GM23338 (cell line): ENCODE measurements at places on chromosomes 5 and 9.

DNA sequence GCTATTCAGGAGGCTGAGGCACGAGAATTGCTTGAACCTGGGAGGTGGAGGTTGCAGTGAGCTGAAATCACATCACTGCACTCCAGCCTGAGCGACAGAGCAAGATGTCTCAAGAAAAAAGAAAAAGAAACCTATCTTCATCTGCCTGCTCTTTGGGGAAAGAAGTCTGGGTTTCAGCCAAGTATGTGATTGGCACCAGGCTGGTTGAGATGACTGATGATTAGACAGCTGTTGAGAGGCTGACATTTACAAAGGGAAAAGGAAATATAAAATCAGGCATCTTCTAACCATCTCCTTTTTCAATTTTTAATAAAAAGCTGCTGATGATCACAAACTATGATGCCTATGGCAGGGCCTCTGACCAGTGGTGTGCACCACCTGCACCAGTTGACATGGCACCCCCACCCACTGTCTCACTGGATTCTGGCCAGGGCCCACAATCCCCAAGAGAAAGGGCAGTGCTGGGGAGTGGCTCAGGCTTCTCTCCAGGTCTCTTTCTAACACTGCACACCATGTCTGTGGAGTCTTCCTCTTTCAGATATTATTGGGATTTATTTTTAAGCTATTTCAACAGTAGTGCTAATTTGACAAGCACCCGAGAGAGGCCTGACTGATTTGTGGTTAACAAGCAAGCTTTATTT lies 17.2 kb upstream of the C5orf15 start:
- no peak for DNase-seq

DNA sequence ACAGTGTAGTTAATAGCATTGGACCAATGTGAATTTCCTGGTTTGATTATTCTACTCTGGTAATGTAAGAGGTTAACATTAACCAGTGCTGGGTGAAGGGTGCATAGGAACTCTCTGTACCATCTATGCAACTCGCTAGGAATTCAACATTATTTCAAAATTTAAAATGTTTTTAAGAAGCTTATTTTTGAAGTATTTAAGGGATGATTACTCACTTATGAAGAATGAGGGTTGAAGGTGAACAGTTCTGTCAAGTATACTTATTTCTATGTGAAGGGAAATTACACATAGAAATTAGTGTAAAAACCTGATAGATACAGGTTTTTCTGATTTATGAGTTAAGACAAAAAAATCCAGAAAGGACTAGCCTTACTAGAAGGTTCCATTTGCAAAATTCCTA lies 165.8 kb downstream of the INSYN2B start:
- no peak for DNase-seq

GRCh38 chr9:112858625-112859147 lies 32.0 kb downstream of the SLC46A2 start:
- DNase-seq: no peak

- DNase-seq: no peak
Measured at GRCh38 chr9:129586685-129587084, 34.2 kb downstream of the C9orf50 start.

DNA sequence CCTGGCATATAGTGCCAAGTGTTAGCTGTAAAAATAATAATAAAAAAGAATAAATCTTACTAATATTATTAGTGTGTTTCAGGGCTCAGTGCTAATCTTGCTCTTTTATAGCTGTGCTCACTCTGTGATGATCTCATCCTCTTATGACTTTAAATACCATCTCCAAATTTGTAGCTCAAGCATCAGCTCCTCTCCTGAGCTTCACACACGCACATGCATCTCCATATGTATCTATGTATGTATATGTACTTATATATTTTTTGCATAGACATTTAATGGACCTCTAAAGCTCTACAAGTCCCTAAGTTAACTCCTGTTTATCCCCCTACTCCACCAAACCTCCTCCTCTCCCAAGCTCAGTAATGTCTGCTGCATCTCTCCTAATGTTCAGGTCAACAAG lies 170.8 kb upstream of the NR3C1 start:
- no peak for DNase-seq

GRCh38 chr9:103721056-103721455 lies 373.1 kb upstream of the SMC2 start:
- DNase-seq: no peak

DNA sequence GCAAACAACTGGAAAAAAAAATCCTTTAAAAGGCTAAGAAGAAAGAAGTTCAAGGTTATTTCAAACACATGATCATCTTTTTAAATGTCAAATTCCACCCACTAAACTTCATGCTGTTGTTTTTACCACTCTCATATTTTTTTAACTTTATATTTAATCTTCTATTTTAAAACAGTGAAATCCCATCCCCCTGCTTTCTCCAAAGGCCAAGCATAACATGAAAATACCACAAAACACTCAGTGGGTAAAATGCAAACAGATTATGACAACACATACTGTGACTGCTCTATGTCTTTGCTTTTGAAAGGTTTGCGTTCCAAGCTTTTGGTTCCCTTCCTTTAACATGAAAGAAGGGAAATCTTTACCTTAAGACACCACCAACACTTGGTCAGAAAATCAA lies 127.6 kb downstream of the SNCAIP start:
- DNase-seq: no peak

- DNase-seq: no peak
Measured at GRCh38 chr9:28502189-28502588, 928.9 kb upstream of the C9orf72 start.

DNA sequence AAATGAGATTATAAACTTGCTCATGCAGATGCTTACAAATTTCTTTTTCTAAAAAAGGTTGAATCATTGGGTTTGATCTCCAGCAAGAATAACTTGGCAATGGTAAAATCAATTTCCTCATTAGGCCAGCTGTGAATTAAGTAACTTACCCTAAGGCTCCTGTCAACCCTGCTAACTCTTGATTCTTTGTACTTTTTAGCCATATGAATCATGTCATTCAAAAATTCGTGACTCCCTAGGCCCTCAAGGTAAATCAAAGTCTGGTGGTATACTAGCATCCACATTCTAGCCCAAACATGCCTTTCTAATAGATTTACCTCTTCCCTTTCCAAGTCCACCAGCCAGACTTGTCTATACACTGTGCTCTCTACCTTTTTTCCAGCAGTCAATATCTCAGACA lies 420.8 kb upstream of the BRINP1 start:
- no peak for DNase-seq

GRCh38 chr5:102561894-102562760 lies 63.3 kb upstream of the SLCO6A1 start:
- DNase-seq: peak; percentile 91

DNA sequence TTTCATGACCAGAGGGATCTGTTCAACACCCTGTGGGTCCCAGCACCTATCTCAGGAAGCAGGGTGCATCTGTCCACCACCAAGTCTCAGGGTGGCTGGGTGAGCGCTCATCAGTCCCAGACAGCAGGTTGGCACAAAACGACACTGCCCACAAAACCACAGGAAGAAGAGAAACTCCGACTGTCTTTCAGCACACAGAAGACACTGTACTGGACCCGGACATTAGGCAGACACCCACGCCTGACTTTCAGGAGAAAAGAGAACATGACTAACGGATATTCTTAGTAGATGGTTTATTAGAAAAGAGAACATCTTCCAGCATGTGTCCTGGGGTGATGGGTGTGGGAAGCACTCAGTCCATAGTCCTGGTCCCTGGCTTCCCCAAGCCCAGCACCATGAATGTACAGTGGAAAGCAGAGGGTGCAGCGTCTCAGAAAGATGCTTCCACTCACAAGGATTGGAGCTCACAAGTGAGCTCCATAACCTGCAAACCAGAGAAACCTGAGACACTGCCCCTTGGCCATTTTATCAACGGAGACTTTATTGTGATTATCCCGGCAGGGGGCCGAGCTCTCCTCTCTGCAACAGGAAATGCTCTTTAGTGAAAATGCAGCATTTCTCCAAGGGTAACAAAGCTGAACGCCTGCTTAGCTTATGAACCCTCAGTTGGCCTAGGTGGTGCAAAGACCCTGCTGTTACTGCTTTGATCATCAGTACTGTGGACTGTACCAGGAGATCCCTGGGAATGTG lies 35.8 kb upstream of the LCP2 start:
- peak; percentile 85 for DNase-seq

GRCh38 chr9:38000332-38000731 lies 68.7 kb downstream of the SHB start:
- peak; percentile 63 for DNase-seq

- DNase-seq: no peak
Measured at GRCh38 chr5:143063175-143063970, 293.2 kb downstream of the ARHGAP26 start.

DNA sequence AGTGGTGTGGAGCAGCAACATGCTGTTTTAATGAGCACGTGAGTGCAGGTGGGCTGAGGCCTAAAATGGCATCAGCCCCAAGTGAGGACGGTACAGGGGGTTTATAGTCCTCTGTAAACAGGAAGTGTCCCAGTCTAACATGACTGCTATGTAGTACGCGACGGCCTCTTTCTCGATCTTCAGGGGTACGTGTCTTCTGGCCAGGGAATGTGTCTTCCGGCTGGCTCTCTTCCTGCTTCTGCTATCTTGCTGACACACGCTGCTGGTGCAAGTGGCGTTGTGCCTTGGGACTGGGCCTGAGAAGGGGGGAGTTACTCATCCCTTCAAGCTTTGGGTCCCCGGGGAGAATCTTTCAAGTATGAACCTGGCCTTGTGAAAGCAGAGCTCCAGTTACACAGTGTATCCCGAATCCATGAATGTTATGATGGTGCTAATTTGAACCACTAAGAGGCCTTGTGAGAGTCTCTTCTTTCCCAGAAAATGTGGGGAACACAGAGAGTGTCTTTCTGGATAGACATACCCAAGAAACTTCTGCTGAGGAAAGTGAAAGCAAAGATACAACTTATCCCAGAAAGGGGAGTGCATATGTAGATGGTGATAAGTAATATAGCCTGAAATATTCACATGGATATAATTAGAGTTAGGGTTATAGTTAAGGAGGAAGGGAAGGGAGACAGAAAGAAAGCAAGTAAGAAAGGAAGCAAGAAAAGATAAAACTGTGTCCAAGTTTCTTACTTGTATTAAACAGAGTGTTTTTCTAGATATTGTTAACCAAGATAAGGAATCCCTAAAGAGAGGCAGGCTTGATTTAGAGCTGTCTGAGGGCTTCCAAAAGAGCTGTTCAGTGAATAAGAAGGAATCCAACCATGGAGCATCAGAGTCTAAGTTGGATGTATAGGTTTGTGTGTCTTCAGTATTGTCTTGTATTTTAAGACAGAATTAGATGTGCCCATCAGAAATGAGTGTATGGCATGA lies 35.5 kb upstream of the ANXA2R start:
- DNase-seq: no peak

- DNase-seq: no peak
Measured at GRCh38 chr5:64766941-64767340, 1.6 kb downstream of the SREK1IP1 start.

- DNase-seq: no peak
Measured at GRCh38 chr5:96717874-96718273, 55.7 kb downstream of the CAST start.

DNA sequence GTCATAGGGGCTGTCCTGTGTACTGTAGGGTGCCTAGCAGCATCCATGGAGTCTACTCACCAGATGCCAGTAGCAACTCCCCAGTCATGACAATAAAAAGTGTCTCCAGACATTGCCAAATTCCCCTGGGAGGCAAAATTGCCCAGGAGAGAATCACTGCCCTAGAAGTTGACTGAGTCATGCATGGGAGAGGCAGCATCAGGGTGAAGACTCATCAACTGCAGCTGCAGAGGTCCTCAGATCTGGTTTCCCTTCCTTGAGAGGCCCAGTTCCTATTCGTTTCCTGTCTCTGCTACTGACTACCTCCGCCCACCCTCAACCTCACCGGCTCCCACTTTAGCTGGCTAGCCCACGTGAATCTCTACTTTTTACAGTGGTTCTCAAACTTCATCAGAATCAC lies 88.6 kb upstream of the AGXT2 start:
- DNase-seq: no peak

DNA sequence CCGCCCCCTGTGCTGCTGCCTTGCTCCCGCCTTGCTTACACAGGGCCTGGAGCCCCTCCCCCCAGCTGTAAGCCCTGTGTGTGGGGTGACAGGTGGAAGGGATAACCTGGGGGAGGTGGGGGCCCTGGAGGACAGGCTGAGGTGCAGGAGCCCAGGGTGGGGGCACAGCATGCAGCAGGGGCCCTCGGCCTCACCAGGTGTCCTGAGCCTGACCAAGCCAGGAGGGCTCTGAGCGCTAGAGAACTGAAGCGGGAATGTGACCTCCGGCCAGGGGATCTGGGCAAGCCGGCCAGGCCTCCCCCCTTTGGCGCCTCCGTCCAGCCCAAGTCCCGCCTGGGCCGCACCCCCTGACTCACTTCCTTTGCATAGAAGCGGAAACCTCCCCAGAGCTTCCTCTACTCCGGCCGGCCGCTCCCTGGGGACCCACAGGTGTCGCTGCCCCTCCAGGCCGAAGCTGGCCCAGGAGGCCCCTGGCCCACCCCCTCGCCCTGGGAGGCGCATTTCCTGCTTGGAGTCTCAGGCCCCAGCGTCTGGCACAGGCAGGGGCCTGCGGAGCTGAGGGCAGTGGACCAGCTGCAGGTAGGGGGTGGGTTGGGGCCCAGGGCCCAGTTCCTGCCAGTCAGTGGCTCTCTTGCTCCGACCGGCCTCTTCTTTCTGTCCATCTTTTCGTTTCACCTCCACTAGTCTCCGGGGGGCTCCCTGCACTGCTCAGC lies at the start of gene TOR4A:
Gene TOR4A (plus strand): TSS at position 398 of the 713 bp plus-strand sequence. CDS start 964 bp downstream, outside the sequence.
- peak; percentile 92 for DNase-seq

DNA sequence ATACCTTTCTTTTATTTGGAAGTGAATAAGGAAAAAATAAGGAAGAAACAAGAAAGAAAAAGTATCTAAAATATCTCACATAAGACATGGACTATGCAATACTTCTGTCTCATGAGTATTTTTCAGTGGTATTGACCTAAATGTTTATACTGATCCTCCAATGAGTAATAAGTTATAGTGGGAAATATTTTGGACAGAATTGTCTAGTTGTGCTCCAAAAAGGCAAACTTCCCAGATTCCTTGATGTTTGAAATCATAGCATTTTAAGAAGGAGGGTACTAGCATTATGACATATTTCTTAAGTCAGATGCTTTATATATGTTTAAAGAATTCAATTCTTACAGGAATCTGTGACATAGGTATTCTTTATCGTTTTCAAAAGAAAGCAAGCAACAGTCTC lies 34.5 kb upstream of the BASP1 start:
- DNase-seq: no peak

GRCh38 chr5:152568016-152568415 lies 162.9 kb upstream of the NMUR2 start:
- DNase-seq: no peak

- DNase-seq: peak; percentile 87
Measured at GRCh38 chr9:126773004-126773607, 31.7 kb upstream of the ZBTB43 start.

DNA sequence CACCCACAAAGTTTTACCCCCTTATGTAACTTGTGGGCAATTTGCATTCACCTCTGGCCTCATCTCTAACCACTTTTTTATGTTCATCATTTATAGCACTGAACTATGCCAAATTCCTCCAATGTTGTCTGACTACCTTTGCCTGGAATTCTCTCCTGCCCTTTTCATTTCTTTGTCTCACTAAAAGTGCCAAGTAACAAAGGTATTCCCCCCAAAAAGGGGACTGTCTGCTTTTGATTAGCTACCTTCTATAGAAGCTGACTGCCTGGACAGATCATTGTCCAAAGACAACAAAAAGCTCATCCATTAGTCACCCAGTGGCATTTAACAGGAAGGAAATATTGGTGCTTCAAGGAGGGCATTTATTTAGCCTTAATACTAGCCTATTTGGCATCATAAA lies 189.9 kb upstream of the VCAN start:
- no peak for DNase-seq

- DNase-seq: no peak
Measured at GRCh38 chr9:93072383-93072795, 13.9 kb downstream of the SUSD3 start.

- DNase-seq: no peak
Measured at GRCh38 chr5:141398608-141399007, 861 bp downstream of the PCDHGB5 start.

- DNase-seq: no peak
Measured at GRCh38 chr9:107732781-107733522, 243.4 kb upstream of the KLF4 start.
